ENCODE measurements at places on chromosomes 3 and 15.

DNA sequence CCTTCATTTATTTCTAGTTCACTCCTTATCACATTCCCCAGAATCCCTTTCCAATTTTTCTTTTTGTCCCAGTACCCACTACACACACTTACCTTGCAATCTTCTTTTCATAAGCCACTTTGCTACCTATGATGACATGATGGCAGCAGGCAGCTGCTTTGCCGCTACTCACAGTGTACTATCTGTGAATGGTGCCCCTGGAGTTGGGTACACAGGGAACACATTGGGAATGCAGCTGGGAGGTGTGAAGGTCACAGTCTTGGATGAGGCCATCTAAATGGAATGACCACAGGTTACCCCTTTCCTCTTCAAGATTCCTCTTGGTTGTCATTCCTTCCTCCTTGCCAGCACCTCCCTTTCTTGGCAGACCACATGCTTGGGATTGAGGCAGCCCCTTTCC lies 20.8 kb upstream of the TNIK start:
- no peak for DNase-seq

DNA sequence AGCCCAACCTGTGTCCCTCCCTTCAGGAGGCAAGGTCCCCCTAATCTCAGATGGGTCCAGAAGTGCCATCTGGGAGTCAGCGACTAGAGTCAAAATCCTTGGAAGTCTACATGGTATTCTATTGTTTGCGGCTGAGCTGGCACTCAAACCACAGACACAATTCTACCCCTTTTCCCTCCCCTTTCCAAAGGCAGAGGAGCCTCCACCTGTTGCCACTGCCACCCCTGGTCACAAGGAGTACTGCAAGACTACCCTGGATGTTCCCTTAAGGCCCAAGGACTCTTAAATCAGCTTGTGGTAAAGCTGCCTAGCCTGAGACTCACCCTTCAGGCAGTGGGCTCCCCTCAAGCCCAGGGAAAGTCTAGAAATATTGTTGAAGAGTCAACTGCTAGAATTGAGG lies 4.3 kb upstream of the OR5H6 start:
- no peak for DNase-seq

DNA sequence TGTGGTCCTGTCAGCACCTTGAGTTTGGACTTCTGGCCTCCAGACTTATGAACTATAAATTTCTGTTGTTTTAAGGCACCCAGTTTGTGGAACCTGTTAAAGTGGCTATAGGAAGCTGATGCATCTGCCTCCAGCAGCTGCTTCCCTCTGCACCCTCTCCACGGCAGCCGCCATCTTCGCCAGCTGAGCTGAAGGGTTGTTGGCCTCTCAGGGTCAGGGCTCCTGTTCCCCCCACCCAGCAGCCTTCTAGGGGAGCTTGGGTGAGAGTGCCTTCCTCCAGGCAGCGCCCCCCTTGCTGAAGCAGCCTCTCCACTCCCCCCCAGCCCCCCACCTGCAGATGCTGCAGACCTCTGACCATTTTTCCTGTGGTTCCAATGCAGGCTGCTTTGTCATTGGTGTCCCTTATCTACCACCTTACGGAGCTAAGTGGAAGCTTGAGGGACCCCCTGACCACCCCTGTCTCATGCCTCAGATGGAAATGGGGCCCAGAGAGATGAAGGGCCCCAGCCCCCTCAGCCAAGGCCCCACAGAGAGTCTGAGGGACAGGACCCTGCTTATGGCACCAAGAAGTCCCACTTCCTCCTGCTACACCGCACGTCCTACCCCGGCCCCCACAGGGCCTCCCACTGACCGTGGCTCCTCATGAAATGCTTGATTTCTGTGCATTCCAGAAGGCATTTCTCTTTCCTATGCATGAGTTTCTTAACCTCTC lies 61.4 kb upstream of the TLE3 start:
- DNase-seq: no peak

- DNase-seq: no peak
These were observed 4.8 kb downstream of the STOML1 start for GRCh38 chr15:73987250-73987649.

- peak; percentile 51 for DNase-seq
These were observed 224.6 kb downstream of the VPS13C start for GRCh38 chr15:61835496-61836106.

GRCh38 chr15:72136170-72137051 lies 18.2 kb downstream of the SENP8 start:
- no peak for DNase-seq

GRCh38 chr3:126528800-126529541 lies 5.0 kb downstream of the CHST13 start:
- DNase-seq: no peak

- DNase-seq: no peak
These were observed 21.3 kb downstream of the EPHB3 start for GRCh38 chr3:184582646-184583577.

GRCh38 chr3:42658771-42659390 lies 5.4 kb downstream of the ZBTB47 start:
- no peak for DNase-seq

- no peak for DNase-seq
These were observed 717.2 kb upstream of the UBE2E2 start for GRCh38 chr3:22485954-22486353.

GRCh38 chr15:48693484-48693883 lies 48.0 kb upstream of the FBN1 start:
- DNase-seq: no peak

GRCh38 chr3:149964291-149964690 lies 6.4 kb downstream of the PFN2 start:
- DNase-seq: no peak

DNA sequence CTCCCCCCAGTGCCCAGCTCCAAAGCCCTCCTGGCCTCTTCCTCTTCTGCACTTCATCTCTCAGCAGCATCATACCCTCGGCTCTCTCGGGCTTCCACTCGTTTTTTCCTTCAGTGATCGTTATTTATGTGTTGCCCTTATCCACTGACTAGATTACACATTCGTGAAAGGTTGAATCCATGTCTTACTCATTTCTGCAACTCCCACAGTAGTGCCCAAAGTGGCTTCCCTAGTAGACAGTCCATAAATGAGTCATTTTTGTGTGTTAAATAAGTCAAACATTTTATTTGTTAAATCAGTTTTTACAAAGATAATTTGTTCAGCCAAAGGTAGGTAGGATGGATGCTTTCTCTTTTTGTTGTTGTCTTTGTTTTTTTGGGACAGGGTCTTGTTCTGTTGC lies 87.4 kb downstream of the CRTC3 start:
- no peak for DNase-seq

GRCh38 chr15:35209838-35210237 lies 124.7 kb upstream of the NANOGP8 start:
- DNase-seq: no peak

DNA sequence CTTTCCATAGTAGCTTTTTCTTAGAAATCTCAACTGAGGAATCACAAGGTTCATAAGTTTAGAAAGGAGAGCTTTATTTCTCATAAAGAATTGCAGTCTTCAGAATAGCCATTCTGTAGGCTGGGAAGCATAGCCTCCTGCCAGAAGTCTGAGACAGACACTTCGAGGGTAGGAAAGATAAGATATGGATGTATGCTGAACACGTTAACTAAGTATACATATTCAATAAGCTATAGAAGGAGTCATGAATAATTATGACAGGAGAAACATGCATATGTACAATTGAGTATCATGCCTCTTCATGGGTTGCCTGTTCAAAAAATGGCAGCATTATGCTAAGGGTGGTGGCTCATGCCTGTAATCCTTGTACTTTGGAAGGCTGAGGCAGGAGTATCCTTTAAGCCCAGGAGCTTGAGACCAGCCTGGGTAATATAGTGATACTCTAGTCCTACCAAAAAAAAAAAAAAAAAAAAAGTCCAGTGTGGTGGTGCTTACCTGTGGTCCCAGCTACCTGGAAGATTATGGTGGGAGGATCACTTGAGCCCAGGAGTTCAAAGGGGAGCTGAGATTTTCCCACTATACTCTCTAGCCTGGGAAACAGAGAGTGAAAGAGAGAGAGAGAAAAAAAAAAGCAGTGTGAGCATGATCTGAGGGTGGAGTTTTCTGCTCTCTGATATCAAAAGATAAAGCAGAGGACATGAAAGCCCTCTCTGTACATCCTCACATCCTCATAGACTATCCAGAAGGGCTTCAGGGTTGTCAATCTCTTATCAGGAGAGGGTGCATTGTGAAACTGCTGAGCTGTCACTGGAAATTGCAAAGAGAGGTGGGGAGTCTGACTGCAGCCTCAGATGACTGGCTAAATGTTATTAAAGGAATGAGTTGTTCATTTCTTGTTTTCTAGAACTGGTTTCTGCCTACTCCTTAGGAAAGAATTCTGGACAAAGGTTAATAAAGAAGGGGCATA lies 23.6 kb upstream of the CADPS start:
- DNase-seq: no peak

- DNase-seq: no peak
These were observed 19.6 kb upstream of the FBXO22 start for GRCh38 chr15:75884041-75884440.

DNA sequence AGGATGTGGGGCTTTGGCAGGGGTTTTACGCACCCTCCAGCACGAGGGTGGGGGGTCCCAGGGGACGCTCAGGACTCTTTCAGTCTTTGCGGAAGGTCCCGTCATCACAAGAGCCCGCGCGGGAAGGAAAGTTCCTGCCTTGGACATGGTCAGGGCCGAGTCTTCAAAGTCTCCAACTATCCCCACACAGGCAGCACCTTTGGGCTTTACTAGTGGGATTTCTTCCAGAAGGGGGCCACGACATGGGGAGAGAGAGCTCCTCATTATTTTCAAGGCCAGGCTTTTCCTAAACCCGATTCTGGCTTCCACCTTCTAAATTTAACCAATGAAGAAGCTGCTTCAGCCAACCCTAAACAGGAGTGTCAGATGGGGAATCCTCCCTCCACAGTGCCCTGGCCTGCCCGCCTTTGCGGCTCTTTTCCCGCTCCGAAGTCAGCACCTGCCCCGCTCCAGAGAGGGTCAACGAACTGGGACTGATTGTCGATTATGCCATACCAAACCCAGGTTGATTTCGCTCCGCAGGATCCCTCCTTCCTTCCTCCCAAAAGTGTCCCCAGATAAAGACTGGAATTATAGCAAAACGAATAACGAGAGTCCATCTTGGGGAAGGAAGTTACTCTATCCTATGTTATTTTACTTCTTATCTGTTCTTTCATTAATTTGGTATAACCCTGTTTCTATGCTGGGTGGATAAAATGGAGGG lies 11.0 kb downstream of the SHOX2 start:
- DNase-seq: no peak

DNA sequence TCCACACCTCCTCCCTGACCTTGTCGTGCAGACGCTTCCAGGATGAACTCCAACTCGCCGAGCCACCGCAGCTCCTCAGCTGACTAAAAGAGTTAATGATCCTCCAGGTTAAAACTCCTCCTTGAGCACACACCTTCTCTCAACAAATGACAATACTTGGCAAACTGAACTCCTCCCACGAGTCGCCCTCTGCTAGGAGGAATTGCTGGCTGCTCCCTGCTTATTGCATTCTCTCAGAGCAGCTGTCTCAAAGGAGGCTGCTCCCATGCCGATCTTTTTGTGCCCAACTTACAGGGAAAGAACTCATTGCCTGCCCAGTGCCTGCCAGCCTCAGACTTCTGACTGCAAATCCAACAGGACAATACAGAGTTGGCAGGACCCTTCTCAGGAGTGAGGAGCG lies at the start of gene ATP13A4:
ATP13A4 (minus strand) TSS at position 85 of the 400 bp plus-strand sequence. CDS start 96 bp downstream, outside the sequence.
- DNase-seq: no peak

GRCh38 chr3:55189359-55189801 lies 261.5 kb upstream of the LRTM1 start:
- no peak for DNase-seq

DNA sequence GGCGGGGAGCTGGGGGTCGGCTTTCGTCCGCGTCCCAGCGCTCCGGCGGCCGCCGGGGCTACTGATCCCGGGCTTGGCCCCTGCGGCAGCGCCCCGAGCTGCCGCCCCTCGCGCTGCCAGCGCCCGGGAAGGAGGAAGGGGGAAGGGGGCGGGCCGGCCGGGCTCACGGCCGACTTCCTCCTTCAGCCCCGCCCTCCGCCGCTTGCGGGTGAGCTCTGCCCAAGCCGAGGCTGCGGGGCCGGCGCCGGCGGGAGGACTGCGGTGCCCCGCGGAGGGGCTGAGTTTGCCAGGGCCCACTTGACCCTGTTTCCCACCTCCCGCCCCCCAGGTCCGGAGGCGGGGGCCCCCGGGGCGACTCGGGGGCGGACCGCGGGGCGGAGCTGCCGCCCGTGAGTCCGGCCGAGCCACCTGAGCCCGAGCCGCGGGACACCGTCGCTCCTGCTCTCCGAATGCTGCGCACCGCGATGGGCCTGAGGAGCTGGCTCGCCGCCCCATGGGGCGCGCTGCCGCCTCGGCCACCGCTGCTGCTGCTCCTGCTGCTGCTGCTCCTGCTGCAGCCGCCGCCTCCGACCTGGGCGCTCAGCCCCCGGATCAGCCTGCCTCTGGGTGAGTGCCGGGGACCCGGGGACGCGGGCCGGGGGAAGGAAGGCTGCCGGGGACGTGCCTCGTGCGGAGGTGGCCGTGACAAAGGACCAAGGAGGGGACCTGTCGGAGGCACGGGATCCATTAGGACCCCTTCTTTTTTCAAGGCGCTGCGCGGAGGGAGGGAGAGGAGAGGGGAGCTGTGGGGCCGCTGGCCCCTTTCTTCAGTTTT lies at the start of gene SEMA4B:
SEMA4B (plus strand) TSS at position 201 of the 814 bp plus-strand sequence; CDS start at position 450, 249 bp downstream.
- peak; percentile 72 for DNase-seq

DNA sequence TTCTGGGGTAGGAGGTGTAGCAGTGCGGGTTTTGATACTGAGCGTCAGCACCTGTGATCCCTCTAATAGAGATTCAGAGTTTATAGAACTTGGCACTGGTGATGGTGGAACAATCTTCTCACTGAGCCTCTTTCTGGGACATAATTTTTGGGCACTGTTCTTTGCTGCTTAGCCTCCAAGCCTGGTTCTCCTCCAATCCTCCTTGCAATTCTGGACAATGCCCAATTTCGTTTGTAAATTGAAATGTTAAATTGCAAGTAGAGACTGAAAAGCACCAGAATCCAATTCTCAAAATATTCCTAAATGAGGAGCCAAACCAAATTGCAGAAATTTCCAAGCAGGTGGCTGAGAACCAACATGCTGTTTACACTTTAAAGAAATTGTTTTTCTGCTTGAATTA lies 149.8 kb upstream of the ABI3BP start:
- DNase-seq: no peak

- no peak for DNase-seq
These were observed 98.9 kb downstream of the HMG20A start for GRCh38 chr15:77519540-77519939.
